Activated CD4-positive, CD25-positive, alpha-beta regulatory T cell (primary cell): ENCODE measurements at places on chromosomes 3 and 15.

- DNase-seq: peak; percentile 72
Observed at GRCh38 chr15:45429941-45430792, 51.8 kb upstream of the GATM start.

GRCh38 chr3:58072763-58073130 is 64.5 kb downstream of the FLNB start:
- DNase-seq: no peak

GRCh38 chr15:27723821-27724220 is 375.3 kb downstream of the OCA2 start:
- DNase-seq: no peak

DNA sequence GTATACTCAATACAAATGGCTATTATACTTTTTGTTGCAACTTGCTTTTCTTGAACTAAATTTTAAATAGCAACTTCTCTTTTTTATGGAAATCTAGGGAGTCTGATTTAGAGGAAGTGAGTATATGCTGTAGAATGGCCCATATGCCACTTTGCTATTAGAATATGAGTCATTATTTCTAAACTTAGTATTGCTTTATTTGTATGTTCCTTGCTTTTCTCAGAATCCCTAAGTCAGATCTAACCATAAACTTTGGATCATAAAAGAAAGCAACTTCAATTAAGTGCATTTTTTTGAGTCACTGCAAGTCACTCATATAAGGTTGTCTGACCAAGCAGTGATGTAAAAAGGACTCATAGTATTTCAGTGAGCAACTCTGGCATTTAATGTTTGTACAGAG is 17.5 kb upstream of the SPTSSB start:
- no peak for DNase-seq

GRCh38 chr3:131544557-131544956 is 41.8 kb upstream of the MRPL3 start:
- DNase-seq: no peak

- DNase-seq: no peak
Observed at GRCh38 chr3:49005303-49005680, 1.9 kb upstream of the WDR6 start.

DNA sequence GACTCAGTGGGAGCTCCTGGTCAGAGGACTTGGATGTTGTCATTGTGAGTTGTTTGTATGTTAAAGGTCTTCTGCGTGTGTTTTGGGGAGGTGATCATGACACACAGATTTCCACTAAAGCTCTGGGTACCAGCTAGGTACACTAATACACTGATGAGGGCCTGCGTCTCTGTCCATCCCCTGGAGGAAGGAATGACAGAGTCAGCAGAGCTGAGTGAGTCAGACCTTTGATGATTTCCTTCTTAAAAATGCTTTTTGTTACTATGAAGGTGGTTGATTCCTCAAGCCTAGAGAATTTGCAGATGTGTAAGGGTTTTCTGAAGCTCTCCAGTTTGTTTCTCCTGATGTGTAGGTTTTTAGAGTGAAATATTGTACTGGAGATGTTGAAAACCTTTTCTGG is 424.1 kb upstream of the TPM1 start:
- no peak for DNase-seq

GRCh38 chr15:77425104-77425503 is 4.4 kb downstream of the HMG20A start:
- DNase-seq: no peak

DNA sequence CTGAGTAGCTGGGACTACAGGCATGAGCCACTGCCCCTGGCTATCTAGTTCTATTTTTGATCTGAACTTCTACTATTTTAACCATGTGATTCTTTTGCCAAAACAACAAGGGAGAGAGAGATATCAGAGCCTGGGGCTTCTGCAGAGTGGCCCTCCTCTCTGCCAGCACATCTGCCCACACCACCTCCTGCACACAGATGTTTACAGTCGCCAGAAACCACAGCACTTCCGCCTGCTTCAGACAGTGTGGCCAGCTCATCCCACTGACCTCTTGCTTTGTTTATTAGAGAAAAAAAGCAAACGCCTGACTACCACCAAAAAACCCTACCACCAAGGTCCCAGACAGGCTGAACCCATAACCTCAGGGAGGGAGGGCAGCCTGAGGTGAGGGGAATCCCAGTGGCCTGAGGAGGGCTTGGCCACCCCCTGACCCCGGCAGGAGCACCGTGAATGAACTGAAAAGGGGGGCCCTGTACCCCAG is 85.9 kb upstream of the ABHD2 start:
- no peak for DNase-seq

DNA sequence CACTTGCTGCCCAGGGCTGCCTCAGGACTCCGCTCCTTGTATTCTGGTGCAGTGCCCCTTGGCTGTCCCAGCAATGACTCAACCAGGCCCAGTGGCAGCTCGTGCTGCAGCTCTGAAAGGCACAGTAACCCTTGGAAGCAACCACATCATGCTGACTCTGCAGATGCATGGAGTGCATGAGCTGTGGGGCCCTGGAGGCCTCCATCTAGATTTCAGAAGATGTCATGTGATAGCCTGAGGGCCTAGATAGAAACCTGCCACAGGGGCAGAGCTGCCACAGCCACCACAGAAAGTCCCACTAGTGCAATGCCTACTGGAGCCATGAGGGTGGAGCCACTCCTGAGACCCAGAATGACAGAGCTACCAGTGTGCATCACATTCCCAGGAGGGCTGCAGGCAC is 117.1 kb upstream of the SMAD3 start:
- DNase-seq: no peak
